ENCODE measurements at places on chromosomes 4 and X.

DNA sequence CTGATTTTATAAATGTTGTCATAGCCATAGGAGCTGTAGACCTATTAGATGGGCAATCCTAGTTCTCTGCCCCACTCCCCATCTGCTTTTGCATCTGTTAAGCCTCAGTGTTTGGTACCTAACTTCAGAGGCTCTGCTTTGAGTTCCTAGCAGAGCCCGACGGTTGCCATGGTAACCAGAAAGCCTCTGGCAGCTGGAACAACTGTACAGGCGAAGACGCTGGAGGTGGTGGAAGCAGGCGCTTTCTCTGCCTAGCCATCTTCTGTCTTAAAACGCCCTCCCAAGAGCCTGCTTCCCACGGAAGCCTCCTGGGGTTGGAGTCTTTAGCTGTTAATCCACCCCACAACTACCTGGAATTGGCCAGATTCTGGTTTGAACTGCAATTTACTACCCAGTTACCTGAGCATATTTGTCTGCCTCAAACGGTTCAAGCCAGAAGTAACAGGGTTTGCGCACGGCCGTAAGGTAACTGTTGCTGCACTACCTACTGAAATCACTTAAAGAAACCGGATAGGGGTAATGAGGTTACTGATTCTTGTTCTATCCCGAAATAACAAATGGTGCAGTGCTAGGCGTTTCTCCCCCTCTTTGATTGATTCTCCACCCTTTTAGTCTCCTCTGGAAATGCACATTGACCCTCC is 1.0 kb upstream of the GABRG1 start:
- DNase-seq, result no peak

- DNase-seq, result no peak
These were observed 76.6 kb upstream of the INPP4B start for GRCh38 chr4:142922720-142923119.

DNA sequence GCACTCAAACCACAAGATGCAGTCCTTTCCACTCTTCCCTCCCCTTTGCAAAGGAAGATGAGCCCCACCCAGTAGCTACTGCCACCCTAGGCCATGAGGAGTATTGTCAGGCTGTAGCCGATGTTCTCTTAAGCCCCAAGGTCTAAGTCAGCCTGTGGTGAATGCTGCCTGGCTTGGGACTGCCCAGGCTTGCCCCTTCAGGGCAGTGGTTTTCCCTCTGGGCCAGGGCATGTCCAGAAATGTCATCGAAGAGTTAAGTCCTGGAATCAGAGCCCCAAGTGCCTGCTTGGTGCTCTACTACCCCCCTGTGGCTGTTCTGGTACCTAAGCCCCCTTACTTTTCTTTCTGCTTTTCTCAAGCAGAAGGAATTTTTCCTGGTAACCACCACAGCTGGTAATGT is 11.8 kb upstream of the PGK1 start:
- no peak for DNase-seq

DNA sequence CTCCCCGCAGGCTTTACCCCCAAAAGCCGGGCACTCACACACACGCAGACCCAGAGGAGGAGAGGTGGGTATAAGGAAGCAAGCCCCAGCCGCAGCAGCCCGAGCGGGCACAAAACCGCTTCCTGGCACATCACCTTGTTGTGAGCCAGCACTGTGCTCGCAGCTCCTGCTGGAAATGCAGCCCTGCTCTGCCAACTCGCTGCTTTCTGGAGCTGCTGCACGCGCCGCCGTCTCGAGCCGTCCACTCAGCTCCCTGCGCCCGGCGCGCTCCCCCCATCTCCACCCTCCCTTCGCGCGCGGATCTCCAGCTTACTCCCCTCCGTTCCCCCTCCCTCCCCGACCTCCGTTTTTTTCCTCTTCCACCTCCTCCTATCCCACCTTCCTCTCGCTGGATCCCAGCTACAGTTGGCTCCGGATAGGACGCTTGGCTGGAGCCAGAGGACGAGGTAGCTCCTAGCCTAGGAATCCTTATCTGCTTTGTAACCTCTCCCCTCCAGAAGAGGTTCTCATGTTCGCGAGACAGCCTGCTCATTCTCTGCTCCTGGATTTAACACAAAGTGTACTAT is at the start of gene SPOCK3:
SPOCK3 (minus strand) TSS at position 179 of the 566 bp plus-strand sequence.
- no peak for DNase-seq

DNA sequence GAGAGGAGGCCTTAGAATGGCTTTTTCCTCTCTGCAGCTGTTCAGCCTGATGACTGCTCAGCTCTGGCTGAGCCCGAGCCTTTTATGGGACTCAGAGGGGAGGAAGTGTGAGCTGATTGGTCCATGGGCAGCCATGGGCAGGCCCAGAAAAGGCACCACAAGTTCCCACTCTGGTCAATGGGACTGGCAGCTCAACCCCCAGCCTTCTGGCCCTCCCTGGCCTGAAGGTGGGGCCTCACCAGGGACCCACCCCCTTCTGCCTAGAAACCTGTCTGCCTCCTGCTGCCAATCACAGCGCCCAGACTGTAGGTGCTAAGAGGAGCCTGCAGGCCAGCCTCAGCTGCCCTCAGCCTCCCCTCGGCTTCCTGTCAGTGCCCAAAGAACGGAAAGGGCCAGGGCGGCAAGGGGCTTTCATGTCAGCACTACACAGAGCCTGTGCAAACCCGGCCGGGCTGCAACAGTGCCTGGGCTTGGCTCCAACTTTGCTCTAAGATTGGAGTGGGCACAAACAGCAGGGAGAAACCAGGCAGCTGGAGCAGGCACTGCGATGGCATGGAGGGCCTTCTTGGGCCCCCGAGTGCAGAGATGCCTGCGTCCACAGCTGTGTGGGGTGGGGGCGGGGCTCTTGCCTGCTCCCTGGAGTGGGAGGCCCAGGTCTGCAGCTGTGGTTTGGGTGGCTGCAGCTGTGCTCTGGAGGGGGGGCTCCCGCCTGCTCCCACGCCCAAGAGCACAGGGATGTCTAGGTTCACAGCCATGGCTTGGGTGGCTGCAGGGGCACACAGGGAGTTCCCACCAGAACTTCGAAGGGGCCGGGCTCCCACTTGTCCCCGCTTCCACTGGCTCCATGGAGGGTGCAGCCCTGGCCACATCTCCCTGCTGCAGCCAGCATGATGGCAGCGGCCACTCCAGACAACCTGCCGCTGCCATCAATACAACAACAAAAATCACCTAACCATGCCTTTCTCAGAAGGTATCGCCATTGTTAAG is 92.6 kb downstream of the NXF2 start:
- no peak for DNase-seq

DNA sequence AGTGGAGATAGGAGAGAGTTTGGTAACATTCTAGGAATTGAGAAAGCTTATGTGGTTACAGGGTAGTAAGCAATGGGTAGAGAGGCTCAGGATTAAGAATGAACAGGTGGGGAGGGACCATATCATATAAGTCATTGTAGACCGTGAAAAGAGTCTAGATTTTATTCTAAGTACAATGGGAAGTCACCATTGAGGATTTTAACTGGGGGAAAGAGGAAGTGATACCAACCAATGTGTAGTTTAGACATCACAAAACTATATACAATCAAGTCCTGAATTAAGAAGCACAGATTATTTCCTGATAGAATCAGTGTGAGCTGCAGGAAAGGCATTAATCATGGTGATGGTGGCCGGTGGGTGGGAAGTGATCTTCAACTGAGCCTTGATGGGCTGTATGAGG is 178.3 kb upstream of the ZIC3 start:
- DNase-seq, result no peak

GRCh38 chr4:147117431-147117830 is 171.8 kb upstream of the TTC29 start:
- DNase-seq, result no peak

GRCh38 chr4:146472404-146472803 is 49.3 kb downstream of the SLC10A7 start:
- DNase-seq, result no peak

DNA sequence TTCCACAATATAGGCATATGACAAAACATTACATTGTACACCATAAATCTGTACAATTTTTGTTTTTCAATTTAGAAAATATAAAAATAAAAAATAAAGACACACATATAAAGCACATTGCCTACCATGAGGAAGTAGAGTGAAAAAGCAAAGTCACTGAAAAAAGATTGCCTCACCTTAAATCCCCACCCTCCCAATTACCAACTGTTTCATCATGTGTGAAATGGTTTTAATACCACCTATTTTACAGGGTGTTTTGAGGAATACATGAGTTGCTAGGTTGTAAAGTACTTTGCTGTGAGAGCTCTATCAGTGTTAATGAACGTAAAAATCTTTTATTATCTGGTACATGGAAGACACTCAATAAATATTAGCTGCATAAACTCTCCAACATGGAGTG is 373.6 kb upstream of the NDST3 start:
- DNase-seq, result no peak

DNA sequence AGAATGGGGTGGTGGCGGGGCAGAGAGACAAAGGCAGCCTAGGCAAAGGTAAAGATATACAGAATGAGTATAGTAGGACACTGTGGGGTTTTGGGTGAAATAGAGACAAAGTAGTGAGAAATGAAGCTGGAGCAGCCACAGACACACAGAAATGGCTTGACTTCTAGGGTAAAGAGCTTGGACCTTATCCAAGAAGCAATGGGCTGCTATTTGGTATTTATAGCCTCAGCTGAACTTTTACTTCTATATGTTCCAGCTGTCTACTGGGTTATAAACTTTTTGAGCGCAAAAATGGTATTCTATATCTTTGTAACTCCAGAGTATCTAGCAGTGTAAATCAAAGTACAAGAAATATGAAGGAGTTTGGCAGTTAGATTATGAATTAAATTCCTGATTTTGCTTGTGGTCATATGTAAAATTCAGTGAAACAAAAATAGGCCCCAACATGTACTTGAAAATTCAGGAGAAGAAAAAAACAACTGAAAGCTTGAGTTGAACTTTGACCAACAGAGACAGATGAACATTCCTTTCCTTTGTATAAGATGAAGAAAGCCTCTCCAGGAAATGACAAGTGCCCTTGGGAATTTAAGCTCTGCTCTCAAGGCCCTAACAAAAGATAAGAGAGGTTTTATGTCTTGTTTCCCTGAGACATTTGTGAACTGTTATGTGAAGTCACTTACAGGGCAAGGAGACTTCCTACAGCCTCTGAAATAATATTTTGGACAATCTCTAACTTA is 354.1 kb downstream of the CHIC1 start:
- no peak for DNase-seq

GRCh38 chr4:146577111-146577510 is 55.4 kb upstream of the SLC10A7 start:
- no peak for DNase-seq

DNA sequence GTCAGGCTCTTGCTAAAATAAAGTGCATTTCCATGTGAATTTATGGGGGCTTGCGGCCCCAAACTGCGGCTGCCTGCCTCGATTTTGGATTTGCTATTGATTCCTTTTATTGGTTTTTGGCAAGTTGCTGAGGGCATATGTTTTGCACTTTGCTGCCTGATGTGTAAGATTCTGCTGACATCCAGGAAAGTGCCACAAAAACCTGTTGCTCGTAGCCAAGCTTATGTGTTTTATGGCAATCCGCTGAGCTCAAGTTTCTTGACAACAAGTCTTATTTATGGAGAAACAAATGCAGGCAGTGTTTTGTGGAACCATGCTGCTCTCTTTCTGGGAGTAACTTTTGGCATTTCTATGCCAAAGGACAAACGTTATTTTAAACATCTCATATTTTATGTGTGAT is 97.3 kb upstream of the DDIT4L start:
- DNase-seq, result no peak

DNA sequence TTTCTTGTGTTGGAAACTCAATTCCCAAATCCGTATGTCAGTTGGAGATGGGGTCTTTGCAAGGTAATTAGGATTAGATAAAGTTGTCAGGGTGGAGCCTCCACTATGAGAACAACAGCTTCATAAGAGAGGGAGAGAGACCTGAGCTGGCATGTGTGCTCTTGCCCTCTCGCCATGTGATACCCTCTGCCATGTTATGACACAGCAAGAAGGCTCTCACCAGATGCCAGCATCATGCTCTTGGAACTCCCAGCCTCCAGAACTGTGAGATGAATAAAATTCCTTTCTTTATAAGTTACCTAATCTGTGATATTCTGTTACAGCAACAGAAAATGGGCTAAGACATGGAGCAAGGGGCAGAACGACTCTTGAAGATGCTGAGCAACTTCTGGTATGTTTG is 201.9 kb upstream of the BOD1L1 start:
- DNase-seq, result no peak

DNA sequence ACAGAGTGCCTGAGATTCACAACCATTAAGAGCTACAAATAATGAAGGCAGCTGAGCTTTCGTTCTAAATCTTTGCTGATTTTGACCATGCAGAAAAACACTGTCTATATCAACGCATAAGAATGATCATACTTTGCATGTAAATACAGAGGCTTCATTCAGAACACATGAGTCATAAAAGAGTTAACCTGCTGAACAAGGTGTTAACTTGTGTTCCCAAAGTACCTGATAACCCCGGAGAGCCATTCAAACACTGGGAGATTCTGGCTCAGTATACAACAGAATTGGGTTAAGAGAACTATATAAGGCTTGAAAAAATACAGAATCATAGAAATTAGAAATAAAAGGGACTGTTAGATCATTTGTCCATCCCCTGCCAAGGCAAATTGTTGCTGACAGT is 964.3 kb upstream of the TENM3 start:
- DNase-seq, result no peak

GRCh38 chrX:97835969-97836368 is 952.3 kb downstream of the RPA4 start:
- DNase-seq, result no peak

DNA sequence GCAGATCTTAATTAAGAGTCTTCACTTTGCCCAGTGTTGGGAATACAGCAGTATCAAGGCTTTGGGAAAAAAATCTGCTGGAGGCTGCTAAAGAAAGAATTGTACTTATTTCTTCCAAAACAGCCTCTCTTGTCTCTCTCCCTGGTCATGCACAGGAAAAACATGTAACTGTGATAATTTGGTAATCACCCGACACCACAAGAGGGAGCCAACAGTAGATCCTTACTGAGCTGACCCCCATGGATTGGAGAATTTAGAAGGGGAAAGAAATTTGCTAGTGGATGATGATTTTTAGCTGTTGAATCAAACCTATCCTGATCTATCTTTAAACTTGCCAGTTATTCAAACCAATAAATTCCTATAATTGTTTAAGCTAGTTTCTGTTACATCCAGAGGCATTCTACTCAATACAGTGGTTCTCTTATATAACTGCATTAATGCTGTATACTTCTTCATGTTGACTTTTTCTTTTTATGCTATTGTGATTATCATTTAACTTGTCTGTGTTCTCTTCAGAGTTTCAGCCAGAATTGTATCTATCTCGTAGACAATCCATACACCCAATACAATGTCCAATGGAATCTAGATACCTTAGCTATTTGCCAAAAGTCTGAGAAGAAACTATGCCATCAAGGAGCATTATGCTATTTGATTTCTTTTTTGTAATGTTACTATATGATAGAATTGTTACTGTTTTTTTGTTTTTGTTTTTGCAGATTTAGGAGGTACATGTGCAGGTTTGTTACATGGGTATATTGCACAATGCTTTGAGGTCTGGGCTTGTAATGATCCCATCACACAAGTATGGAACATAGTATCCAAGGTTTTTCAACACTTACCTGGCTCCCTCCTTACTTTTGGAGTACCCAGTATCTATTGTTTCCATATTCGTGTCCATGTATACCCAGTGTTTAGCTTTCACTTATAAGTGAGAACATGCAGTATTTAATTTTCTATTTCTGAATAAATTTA is 31.3 kb upstream of the ARHGEF38 start:
- DNase-seq, result no peak

- DNase-seq, result no peak
These were observed 7.9 kb upstream of the STOX2 start for GRCh38 chr4:183897193-183897592.

GRCh38 chr4:38023347-38024205 is 63.4 kb downstream of the PTTG2 start:
- no peak for DNase-seq

- DNase-seq, result no peak
These were observed 134.7 kb downstream of the PALLD start for GRCh38 chr4:168631241-168632162.
